ENCODE measurements at places on chromosomes 12 and 14. TPM values are rescaled to one million over a fixed set of nuclear protein-coding genes. Genes with fewer than 3 reads are reported as not detected.

DPPA3 gene
- not detected for total RNA-seq

DAO gene
- total RNA-seq, result not detected

CFAP251 gene
- 16.4 TPM for total RNA-seq

LRP1-AS gene
- not detected for total RNA-seq

ACOT6 gene
- 0.43 TPM for total RNA-seq

KRT85 gene
- not detected for total RNA-seq

TC2N gene
- 50.3 TPM for total RNA-seq

GPR84 gene
- not detected for total RNA-seq

CMA1 gene
- total RNA-seq, result not detected

SLCO1B1 gene
- not detected for total RNA-seq

TROAP gene
- 1.5 TPM for total RNA-seq

PAX9 gene
- 16.8 TPM for total RNA-seq

SSTR1 gene
- total RNA-seq, result under 0.01 TPM

MYRFL gene
- not detected for total RNA-seq

KRT6C gene
- total RNA-seq, result 155 TPM

ZNF10 gene
- 4.3 TPM for total RNA-seq

C12orf54 gene
- total RNA-seq, result 3.4 TPM

SLCO1B3 gene
- total RNA-seq, result not detected

STX2 gene
- total RNA-seq, result 5.1 TPM

PTGER2 gene
- not detected for total RNA-seq

RHEBL1 gene
- 0.24 TPM for total RNA-seq

NOS1 gene
- 0.85 TPM for total RNA-seq

IFNG-AS1 gene
- total RNA-seq, result under 0.01 TPM

GPR137C gene
- under 0.01 TPM for total RNA-seq

AKAP6 gene
- total RNA-seq, result 2.7 TPM

KLHL33 gene
- total RNA-seq, result not detected

CBLN3 gene
- total RNA-seq, result 0.96 TPM

ANO4 gene
- 0.43 TPM for total RNA-seq

FOXG1 gene
- not detected for total RNA-seq

C12orf56 gene
- total RNA-seq, result 0.96 TPM

PPFIA2 gene
- total RNA-seq, result 0.48 TPM

VRTN gene
- not detected for total RNA-seq

NFE2 gene
- total RNA-seq, result under 0.01 TPM

KERA gene
- not detected for total RNA-seq

HNF1A gene
- total RNA-seq, result not detected

RIMKLB gene
- total RNA-seq, result 16.4 TPM

LRRC9 gene
- under 0.01 TPM for total RNA-seq

HCAR3 gene
- total RNA-seq, result 8.9 TPM

LLPH gene
- total RNA-seq, result 3.6 TPM

CCDC175 gene
- not detected for total RNA-seq

CCDC197 gene
- total RNA-seq, result not detected

DCN gene
- total RNA-seq, result 1.1 TPM

ADCY6 gene
- 12.8 TPM for total RNA-seq

IFI27L2 gene
- total RNA-seq, result 46.0 TPM

PLEKHD1 gene
- under 0.01 TPM for total RNA-seq

CCDC177 gene
- not detected for total RNA-seq

RASSF9 gene
- total RNA-seq, result 2.9 TPM
